ENCODE measurements at places on chromosomes 6 and 20.

DNA sequence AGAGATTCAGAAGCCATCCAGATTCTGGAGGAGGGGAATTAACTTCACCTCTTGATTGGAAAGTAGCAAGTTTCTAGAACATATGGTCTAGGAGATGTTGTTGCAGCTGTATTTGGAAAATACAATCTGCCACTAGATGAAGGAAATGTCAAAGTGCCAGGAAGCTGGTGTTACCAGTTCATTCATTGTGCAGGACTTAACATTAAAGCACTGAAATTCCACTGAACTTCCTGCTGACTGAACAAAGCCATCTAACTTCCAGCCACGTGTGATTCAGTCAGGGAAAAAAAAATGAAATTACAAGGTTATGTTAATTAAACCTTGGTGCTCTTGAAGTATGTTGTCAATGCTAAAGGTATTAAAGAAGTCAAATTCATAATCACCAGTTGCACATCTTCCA, 321.5 kb upstream of the SASH1 start:
- no peak for DNase-seq

GRCh38 chr6:19530188-19530587, 307.0 kb upstream of the ID4 start:
- DNase-seq, result no peak

DNA sequence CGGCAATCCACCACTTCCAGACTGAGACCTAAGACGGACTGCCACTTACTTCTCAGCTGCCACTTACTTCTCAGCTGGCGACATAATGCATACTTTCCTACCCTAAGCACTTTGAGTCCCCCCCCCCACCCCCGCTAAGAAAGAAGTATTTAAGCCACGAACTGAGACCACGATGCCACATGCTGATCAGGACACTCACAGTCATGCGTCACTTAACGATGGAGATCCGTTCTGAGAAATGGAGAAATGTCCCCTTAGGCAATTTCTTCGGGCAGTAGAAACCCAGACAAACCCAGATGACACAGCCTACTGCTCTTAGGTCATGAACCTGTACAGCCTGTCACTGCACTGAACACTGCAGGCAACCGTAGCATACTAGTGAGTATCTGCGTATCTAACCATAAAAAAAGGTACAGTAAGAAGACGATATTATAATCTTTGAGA, 690 bp downstream of the IFNGR1 start:
- DNase-seq, result peak; percentile 96

- no peak for DNase-seq
Observed at GRCh38 chr20:24918579-24919566, 30.2 kb upstream of the CST7 start.

- peak; percentile 43 for DNase-seq
Observed at GRCh38 chr6:14596410-14596809, 478.8 kb downstream of the CD83 start.

- DNase-seq, result no peak
Observed at GRCh38 chr6:122143813-122144601, 255.4 kb upstream of the HSF2 start.
